Neural crest cell (in vitro differentiated cells): ENCODE measurements at places on chromosomes 12 and 14. TPM values are rescaled to one million over a fixed set of nuclear protein-coding genes. Genes with fewer than 3 reads are reported as not detected.

- H3K27me3 ChIP-seq: no peaks in the 10 kb centered on the region
- peaks cover 22% of the 10 kb centered on the region for H3K36me3 ChIP-seq
- DNase-seq: no peak
- no peak overlapping the region for H3K4me3 ChIP-seq
Observed at GRCh38 chr14:102723650-102724049, 53.6 kb upstream of the TRAF3 start.

Gene HOXC10
- total RNA-seq: 1.8 TPM in 2 replicates

Gene MORN3
- 0.57 and 0.63 TPM in 2 replicates for total RNA-seq

DNA sequence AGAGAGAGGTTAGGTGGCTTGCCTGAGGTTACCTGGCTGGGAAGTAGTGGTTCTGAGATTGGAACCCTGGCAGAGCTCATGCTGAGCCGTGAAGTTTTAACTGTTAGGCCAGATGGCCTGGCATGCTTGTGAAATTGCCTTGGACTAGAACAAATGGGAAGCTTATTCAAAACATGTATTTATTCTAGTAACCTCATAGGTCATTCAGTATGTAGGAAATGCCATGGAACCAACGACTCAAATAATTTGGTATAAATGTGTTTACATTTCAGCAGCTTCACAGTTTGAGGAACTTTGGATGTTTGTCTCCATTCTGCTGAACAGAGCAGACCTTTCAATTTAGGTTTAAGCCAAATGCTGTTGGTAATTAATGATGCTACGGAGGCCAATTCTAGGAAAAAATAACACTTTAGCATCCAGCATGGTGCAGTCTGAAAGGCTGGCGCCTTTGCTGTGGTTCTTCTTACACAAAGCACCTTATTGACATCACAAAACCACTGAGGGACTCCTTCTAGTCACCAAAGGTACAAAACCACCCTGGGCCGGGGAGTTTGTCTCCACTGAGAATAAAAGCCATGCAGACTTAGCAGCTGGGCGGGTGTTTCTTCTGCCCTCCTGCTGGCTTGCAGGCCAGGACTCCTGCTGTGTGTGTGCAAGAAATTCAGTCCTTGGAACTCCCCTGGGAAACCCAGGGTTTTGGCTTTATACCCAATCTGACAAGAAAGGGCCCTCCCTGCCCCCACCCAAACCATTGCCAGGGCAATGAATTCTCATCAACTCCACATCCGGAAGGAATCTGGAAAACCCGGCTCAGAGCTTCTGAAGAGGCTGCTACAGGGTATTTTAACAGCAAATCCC, 64.2 kb downstream of the ELK3 start:
- no peaks in the 10 kb centered on the region for H3K27me3 ChIP-seq
- H3K36me3 ChIP-seq: peaks cover 13% of the 10 kb centered on the region
- DNase-seq: no peak
- H3K4me3 ChIP-seq: no peak overlapping the region

DNA sequence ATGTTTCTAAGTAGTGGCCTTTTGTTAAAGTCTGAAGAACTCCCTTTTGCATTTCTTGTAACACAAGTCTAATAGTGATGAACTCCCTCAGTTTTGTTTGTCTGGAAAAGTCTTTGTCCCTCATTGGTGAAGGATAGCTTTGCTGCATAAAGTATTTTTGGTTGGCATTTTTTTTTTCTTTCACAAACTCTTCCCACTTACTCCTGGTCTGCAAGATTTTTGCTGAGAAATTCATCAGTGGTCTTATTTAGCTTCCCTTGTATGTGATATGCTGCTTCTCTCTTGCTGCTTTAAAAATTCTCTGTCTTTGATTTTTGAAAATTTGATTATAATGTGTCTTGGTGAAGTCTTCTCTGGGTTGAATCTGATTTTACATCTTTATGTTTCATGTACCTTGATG, 22.7 kb downstream of the TRMT5 start:
- H3K27ac ChIP-seq: no peak overlapping the region
- H3K4me1 ChIP-seq: peaks cover under 1% of the 10 kb centered on the region
- no peak overlapping the region for H3K4me3 ChIP-seq
- peaks cover 38% of the 10 kb centered on the region for H3K36me3 ChIP-seq

DNA sequence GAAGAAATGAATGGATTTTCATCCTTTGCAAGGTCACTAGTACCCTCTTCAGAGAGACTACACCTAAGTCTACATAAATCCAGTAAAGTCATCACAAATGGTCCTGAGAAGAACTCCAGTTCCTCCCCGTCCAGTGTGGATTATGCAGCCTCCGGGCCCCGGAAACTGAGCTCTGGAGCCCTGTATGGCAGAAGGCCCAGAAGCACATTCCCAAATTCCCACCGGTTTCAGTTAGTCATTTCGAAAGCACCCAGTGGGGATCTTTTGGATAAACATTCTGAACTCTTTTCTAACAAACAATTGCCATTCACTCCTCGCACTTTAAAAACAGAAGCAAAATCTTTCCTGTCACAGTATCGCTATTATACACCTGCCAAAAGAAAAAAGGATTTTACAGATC, 40.8 kb downstream of the SPATA7 start:
- DNase-seq: no peak
- H3K4me1 ChIP-seq: peaks cover 4% of the 10 kb centered on the region
- H3K27me3 ChIP-seq: no peaks in the 10 kb centered on the region
- peaks cover 6% of the 10 kb centered on the region for H3K36me3 ChIP-seq

- H3K27ac ChIP-seq: no peak overlapping the region
- H3K4me3 ChIP-seq: no peak overlapping the region
- DNase-seq: no peak
- H3K4me1 ChIP-seq: no peaks in the 10 kb centered on the region
Observed at GRCh38 chr12:109544955-109545531, 28.3 kb downstream of the MMAB start.

DNA sequence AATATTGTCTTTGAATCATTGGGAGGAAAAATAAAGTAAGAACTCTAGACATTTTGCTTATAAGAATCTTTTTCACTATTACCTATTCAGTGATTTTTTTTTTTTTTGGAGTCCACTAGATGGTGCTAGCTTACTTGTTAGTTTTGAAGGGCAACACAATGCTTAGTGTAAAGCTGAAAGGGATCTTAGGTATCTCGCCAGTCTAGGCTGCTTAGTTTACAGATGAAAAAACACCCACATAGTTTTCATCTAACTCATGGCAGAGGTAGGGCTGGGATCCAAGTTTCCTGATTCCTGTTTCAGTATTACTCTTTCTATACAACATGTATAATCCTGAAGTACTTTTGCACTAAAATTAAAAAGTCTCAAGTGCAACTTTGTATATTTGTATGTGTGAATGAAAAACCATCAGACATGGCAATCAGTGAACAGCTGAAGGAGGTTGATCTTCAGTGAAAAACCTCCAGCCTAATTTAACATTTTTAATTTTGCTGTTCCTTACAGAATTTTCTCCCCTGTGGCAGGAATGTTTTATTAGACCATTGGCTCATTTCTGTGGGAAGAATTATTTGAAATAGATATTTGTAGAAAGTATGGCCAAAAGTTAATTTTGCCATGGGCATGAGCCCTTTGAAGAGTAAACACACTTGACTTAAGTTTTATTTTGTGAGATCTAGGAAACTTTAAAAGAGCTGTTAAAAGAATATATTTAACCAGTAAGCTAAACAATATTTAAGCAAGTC, 40.7 kb downstream of the LRRIQ1 start:
- H3K27me3 ChIP-seq: no peaks in the 10 kb centered on the region
- DNase-seq: no peak
- H3K4me1 ChIP-seq: no peaks in the 10 kb centered on the region
- H3K27ac ChIP-seq: no peak overlapping the region
- no peaks in the 10 kb centered on the region for H3K36me3 ChIP-seq

DNA sequence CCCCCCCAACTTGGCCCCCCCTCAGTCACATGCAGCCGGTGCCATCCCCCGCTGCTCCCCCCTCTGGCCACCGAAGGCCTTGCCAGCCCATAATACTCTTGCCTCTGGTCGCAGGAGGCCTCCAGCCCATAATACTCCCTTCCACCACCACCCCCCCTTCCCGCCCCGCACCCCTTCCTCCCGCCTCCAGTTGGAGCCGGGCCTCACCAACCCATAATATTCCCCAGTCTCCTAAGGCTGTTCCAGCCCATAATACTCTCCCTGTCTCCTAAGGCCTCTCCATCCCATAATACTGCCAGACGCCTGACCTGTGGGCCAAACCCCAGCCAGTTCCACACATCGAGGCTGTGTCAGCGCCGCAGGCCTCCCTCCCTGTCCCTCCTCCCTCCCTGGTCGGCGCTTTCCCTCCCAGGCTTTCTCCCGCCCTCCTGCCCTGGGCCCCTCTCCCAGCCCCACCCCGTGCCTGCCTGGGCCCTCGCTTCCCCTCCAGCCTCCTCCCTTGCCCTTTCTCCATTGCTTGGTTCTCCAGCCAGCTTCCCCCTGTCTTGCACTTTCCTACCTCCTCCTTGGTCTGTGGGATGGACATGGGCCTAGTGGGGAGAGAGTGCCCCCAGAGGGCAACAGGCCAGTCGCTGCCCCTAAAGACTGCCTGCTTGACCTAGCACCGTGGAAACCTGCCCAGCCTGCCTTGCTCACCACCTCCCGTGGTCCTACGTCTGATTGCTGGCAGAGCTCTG, 6.8 kb upstream of the CHD4 start:
- peak; percentile 85 for DNase-seq
- H3K4me1 ChIP-seq: peaks cover 48% of the 10 kb centered on the region
- no peaks in the 10 kb centered on the region for H3K36me3 ChIP-seq
- H3K27ac ChIP-seq: peak overlapping the region; percentile 97
- peak overlapping the region; percentile 81 for H3K4me3 ChIP-seq

GRCh38 chr12:109817627-109818231, 15.5 kb downstream of the TRPV4 start:
- no peaks in the 10 kb centered on the region for H3K36me3 ChIP-seq
- H3K27ac ChIP-seq: no peak overlapping the region
- no peak for DNase-seq
- H3K4me1 ChIP-seq: peaks cover 17% of the 10 kb centered on the region

Gene TAS2R42
- not detected in 2 replicates for total RNA-seq

- no peak overlapping the region for H3K27ac ChIP-seq
- H3K27me3 ChIP-seq: peaks cover 29% of the 10 kb centered on the region
- H3K4me1 ChIP-seq: no peaks in the 10 kb centered on the region
- H3K36me3 ChIP-seq: no peaks in the 10 kb centered on the region
Observed at GRCh38 chr14:61836807-61837206, 74.6 kb downstream of the SNAPC1 start.
